Ovary (tissue), 10 donors: ENCODE measurements at places on chromosomes 5 and 9. TPM values are rescaled to one million over a fixed set of nuclear protein-coding genes. Genes with fewer than 3 reads are reported as not detected.

DNA sequence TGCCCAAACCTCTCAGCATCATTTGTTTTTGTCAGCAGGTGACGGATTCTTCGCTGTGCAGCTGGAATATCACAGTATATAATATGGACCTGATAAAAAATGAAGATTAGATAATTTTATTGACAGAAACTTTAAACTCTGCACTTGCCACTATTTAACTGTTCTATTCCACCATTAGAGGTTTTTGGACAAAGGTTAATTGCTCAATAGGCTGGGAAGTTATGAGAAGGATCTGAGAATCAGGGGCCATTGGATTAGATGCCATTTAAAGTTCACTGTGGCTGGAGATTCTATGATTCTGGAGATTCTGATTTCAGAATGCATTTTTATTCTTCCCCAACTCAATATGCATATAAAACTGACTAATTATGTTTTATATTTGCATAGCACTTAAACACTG lies 59.8 kb upstream of the ANXA1 start:
- DNase-seq = no peak

NR2F1-AS1 gene
- polyA plus RNA-seq = 25.0 TPM

GRCh38 chr5:179623906-179624741 lies 653 bp upstream of the HNRNPH1 start:
- no peak for DNase-seq

DNA sequence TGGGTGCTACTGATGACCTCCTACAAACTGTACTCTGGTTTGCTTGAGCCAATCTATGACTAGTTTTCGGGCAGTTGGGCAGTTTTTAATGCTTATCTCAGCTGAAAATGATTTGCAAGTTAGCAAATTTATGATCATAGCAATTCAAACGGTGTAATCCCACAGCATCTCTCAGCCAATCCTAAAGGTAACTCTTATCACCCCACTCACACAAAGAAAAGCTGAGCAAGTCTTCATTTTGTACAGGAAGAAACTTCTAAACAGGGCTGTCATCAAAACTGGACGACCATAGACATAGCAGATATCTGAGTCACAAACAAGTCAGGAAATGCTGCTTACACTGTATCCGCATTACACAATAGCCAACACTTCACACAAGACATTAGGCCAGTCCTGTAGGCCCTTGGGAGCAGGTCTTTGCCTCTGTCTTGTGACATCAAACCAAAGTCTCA lies 2.6 kb upstream of the ENC1 start:
- no peak for DNase-seq

- no peak for DNase-seq
These were observed 9.2 kb upstream of the FYB1 start for GRCh38 chr5:39228596-39228995.

DNA sequence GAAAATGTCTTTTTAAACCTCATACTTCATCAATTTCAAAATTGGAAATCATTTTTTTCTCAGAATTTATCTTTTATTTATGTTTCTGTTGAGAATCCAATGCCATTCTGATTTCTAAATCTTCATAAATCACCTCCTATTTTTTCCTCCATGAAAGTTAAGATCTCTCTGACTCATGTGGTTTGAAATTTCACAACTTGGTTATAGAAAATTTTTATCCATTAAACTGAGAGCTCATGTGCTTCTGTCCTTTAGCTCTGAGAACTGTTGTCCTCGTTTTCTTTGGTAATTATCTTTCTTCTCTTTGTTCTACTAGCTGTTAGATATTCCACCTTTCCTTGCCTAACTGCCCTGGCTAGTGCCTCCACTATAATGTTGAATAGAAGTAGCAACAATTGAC lies 1.5 kb upstream of the RNF180 start:
- DNase-seq = no peak

- no peak for DNase-seq
These were observed 26.4 kb downstream of the NOTCH1 start for GRCh38 chr9:136519263-136520052.
